ENCODE measurements at places on chromosomes 16 and 17.

DNA sequence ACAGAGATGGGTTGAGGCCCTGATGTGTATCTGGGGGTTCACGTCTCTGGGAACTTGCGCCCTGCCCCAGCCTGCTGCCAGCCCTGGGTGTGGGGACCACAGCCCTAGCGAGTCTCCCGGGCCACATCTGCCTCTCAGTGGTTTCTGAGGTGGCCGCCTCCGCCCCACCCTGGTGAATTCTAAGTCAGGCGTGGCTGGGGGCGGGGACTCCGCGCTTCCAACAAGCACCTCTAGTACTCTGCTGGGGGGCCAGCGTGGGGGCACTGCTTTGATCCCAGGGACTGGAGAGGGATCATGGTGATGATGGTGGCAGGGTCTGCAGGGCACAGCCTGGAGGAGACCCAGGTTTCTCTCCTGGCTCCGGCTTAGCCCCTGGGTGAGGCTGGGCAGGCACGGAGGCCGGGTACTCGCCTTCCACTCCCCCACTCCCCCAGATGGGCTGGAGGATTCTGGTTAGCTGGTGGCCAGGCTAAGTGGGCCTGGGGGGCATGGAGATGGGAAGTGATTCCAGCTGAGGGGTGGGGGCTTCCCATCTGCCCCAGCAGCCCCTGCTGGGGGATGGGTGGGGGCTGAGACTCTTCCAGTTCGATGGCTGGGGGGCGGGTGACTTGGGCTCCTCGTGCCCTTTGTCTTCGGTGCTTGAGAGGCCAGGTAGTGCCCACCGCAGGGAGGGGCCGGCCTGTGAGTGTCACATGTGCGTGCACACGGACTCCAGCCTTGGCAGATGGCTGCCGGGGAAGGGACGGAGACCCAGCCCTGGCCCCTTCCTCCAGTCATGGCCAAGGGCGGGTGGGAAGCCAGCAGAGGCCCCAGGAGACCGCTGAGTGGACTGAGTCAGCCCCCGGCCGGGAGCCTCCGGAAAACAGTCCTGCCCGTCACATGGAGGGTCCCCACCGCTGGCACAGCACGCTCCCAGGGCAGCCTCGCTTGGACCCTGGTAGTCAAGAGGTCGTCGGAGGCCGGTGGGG, 3.9 kb downstream of the GLIS2 start:
- H3K4me3 ChIP-seq, result peak overlapping the region; percentile 83
- H3K27ac ChIP-seq, result peak overlapping the region; percentile 95
- no peaks in the 10 kb centered on the region for H3K27me3 ChIP-seq
- H3K36me3 ChIP-seq, result no peaks in the 10 kb centered on the region

DNA sequence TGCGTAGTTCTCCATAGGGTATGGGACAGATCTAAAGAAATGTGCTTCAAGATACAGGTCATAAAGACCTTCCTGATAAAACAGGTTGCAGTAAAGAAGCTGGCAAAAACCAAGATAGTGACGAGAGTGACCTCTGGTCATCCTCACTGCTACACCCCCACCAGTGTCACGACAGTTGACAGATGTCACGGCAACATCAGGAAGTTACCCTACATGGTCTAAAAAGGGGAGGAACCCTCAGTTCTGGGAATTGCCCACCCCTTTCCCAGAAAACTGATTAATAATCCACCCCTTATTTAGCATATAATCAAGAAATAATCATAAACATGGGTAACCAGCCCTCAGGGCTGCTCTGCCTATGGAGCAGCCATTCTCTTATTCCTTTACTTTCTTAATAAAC, 46.3 kb downstream of the CLEC19A start:
- no peaks in the 10 kb centered on the region for H3K36me3 ChIP-seq
- peaks cover 3% of the 10 kb centered on the region for H3K27me3 ChIP-seq
- H3K4me3 ChIP-seq, result no peak overlapping the region
- no peak for DNase-seq
- no peaks in the 10 kb centered on the region for H3K4me1 ChIP-seq
- no peak overlapping the region for H3K27ac ChIP-seq

DNA sequence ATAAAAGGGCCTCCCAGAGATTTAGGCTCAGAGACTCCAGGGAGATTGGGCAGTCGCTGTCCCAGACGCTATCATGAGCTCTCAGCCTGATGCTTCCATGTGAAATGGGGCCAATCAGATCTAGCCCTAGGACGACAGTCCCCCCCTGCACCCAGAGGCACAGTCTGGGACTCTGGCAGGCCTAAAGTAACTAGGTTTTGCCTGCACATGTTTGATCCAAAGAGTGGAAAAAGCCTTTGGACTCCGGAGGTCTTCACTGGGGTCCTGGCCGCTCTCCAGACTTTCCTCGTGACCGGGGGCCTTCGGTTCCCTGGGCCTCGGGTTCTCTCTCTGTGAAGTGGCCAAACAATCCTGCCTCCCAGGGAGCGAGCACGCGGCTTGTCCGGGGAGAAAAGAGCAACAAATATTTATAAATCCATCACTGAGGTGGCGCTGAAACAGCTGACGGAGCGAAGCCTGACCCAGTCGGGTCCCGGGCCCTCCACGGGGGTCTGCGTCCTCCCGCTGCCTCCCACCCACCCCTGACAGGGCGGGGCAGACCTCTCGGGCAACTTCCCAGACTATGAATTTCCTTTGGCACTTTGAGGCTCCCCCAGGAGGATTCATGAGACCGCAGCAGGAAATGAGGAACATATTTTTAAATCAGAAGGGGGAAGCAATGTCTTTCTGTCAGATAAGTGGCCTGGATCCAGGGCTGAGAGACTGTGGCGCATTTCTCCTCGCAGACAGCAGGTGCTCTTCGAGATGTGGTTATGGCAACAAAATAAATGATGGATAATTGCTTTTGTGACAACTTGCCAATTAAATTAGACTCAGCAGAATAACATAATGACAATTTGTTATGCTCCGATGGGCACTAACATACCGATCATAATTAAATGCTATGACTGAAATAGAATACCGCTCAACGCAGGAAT, 38.9 kb downstream of the MRPS23 start:
- H3K4me3 ChIP-seq, result peak overlapping the region; percentile 33
- no peaks in the 10 kb centered on the region for H3K36me3 ChIP-seq
- DNase-seq, result peak; percentile 43
- H3K27me3 ChIP-seq, result peaks cover 26% of the 10 kb centered on the region
- H3K4me1 ChIP-seq, result peaks cover 30% of the 10 kb centered on the region

- H3K27ac ChIP-seq, result no peak overlapping the region
- DNase-seq, result no peak
- no peaks in the 10 kb centered on the region for H3K36me3 ChIP-seq
- H3K4me3 ChIP-seq, result no peak overlapping the region
Measured at GRCh38 chr16:81410643-81411293, 33.8 kb upstream of the CMIP start.

- H3K4me3 ChIP-seq, result peak overlapping the region; percentile 58
- H3K27me3 ChIP-seq, result peaks cover 88% of the 10 kb centered on the region
- DNase-seq, result no peak
- no peak overlapping the region for H3K27ac ChIP-seq
- H3K36me3 ChIP-seq, result no peaks in the 10 kb centered on the region
- H3K4me1 ChIP-seq, result peaks cover 25% of the 10 kb centered on the region
Measured at GRCh38 chr16:86509759-86510464, 415 bp upstream of the FOXF1 start.

DNA sequence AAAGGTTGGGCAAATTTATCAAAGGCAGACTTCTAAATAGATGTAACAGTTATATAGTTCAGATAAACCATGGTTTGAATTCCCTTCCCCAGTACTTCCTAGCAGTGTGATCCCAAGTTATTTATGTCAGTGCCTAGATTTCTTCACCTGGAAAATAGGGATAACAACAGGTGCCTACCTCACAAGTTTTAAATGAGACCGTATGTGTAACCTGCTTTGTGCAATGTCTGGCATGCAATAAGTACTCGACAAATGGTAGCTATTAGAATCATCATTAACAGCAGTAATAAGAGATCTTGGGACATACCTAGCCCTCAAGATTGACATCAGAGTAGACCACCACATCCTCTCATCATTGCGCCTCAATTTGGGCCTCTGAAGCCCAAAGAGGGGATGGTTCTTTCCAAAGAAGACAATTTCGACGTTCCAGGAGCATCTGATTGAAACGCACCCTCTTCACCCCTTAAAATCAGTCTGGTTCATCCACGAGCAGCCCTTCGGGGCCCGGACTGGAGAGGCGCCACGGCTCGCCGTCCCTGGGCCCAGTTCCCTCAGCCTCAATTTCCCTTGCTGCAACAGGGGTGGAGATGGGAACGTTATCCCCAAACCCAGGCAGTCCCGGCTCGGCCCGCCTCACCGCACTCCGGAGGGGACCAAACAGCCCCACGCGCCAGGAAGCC, 541 bp downstream of the ACACA start:
- H3K4me1 ChIP-seq, result peaks cover 23% of the 10 kb centered on the region
- peaks cover 5% of the 10 kb centered on the region for H3K36me3 ChIP-seq
- peak overlapping the region; percentile 95 for H3K27ac ChIP-seq
- peak overlapping the region; percentile 97 for H3K4me3 ChIP-seq

DNA sequence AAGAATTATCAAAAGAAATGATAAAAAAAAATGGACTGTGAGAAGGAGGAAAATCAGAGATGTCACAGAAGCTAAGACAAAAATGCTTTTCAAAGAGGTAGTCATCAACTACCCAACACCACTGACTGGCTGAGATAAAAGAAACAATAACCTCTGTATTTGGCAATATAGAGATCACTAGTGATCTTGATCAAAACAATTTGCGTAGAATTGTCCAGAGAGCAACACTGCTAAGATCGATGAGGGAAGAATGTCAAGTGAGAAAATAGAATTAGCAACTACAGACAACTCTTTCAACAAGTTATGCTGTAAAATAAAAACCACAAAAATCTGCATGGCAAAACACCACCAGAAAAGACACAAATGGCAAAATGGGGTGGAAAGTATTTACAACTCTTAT, 66.0 kb downstream of the BRIP1 start:
- H3K27me3 ChIP-seq, result no peaks in the 10 kb centered on the region
- no peak overlapping the region for H3K4me3 ChIP-seq
- no peak for DNase-seq

- no peak for DNase-seq
- H3K27me3 ChIP-seq, result peaks cover 54% of the 10 kb centered on the region
- H3K4me1 ChIP-seq, result peaks cover 32% of the 10 kb centered on the region
- H3K4me3 ChIP-seq, result no peak overlapping the region
Measured at GRCh38 chr17:50631195-50631907, 3.3 kb upstream of the ABCC3 start.

DNA sequence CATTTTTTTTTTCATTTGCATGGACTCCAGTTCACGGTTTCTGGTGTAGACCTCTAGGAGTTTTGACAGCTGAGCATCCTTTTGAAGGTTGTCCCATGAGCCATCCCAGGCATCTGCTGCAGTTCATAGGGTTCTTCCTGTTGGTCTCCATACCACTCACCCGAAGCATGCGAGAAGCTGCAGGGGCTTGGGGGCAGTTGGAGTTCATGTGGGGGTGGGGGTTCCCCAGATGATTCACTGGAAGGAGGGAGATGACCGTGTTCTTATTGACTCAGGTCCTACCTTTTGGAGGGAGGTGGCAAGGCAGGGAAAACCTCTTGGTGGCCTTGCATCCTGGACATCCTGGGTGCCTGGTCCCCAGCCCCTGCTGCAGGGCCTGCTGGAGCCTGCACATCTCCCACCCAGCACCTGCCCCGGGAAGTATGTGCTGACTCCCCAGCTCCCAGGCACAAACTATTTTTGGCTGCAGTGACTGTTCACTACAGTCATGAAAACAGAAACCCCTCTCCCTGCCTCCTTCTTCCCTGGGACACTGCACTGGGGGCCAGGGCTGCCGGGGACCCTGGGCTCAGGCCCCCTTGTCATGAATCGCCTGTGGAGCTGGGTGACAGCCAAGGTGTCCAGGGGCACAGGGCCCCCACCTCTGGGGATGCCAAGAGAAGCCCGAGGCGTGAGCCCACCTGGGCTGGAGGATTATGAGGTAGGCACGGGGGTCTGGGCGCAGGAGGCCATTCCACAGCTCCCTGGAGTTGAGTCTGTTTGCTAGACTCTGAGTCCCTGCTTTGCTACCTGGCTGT, 64.9 kb upstream of the LGALS9 start:
- no peak overlapping the region for H3K4me3 ChIP-seq
- no peaks in the 10 kb centered on the region for H3K27me3 ChIP-seq
- H3K27ac ChIP-seq, result no peak overlapping the region
- H3K4me1 ChIP-seq, result peaks cover 11% of the 10 kb centered on the region

DNA sequence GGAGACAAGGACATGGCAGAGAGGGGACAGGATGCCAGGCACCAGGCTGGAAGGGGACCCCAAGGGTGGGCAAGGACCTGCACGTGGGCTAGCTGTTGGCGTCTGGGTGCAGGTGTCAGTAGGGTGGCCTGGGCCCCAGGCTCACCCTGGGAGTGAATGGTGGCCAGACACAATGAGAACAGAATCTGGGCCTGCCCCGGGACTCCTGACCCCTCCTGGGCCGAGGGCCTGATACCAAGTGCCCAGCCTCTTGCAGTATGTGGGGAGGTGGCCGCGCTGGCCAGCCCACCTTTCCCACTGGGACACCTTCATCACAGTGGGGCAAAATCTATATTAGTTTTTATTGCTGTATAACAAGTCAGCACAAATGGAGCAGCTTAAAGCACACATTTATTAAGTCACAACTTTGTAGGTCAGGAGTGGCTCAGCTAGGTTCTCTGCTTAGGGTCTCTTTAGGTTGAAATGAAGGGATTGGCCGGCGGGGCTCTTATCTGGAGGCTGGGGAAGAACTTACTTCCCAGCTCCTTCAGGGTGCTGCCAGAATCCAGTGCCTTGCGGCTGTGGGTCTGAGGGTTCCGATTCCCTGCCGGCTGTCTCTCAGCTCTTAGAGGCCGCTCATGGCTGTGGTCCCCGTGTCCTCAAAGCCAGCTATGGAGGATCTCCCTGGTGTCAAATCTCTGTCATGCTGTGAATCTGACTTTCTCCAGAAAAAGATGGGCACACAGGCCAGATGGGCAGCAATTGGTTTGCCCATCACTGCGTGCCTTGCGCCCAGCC, 3.6 kb downstream of the PRSS33 start:
- no peak overlapping the region for H3K27ac ChIP-seq
- peaks cover 5% of the 10 kb centered on the region for H3K27me3 ChIP-seq
- DNase-seq, result no peak
- H3K4me1 ChIP-seq, result peaks cover 1% of the 10 kb centered on the region
- H3K4me3 ChIP-seq, result no peak overlapping the region
- H3K36me3 ChIP-seq, result no peaks in the 10 kb centered on the region

DNA sequence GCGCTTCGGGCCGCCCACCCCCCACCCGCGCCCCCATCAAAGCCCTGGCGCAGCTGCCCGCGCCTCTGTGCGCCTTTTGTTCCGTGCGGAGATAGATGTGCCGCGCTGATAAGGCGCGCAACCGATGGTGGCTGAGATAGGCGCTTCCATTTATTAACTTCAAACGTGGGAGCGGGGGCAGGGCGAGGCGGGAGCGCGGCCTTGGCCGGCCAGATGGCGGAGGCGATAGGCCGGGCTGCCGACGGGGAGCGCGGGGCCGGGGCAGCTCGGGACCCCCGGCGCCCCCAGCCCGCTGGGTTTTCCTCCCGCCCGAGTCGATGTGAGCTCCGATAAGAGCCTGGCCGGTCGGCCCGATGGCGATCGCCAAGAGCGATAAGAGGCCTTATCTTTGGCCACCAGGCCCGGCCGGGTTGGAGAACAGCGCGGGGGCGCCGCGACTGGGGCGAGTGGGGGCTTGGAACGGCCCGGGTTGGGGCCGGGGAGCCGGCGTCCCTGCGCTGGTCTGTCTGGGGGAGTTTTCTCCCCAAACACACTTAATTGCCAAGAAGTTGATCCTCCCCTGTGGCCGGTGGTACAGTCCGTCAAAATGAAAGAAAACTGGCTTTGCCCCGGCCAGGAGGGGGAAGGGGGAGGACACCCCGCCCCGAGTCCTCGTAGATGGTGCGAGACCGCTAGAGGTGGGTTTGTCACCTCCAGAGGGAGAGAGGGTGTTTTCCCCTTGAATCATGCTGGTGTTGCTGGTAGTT, 2.7 kb downstream of the ZFPM1 start:
- H3K4me1 ChIP-seq, result peaks cover 23% of the 10 kb centered on the region
- H3K27ac ChIP-seq, result peak overlapping the region; percentile 50
- peak; percentile 53 for DNase-seq
- peak overlapping the region; percentile 72 for H3K4me3 ChIP-seq
